ENCODE measurements at places on chromosomes 6 and 20. TPM values are rescaled to one million over a fixed set of nuclear protein-coding genes. Genes with fewer than 3 reads are reported as not detected.

TEAD3 gene
- 0.58 TPM for total RNA-seq

MAP1LC3A gene
- 2.4 TPM for total RNA-seq

MPIG6B gene
- 1.4 TPM for total RNA-seq

DNA sequence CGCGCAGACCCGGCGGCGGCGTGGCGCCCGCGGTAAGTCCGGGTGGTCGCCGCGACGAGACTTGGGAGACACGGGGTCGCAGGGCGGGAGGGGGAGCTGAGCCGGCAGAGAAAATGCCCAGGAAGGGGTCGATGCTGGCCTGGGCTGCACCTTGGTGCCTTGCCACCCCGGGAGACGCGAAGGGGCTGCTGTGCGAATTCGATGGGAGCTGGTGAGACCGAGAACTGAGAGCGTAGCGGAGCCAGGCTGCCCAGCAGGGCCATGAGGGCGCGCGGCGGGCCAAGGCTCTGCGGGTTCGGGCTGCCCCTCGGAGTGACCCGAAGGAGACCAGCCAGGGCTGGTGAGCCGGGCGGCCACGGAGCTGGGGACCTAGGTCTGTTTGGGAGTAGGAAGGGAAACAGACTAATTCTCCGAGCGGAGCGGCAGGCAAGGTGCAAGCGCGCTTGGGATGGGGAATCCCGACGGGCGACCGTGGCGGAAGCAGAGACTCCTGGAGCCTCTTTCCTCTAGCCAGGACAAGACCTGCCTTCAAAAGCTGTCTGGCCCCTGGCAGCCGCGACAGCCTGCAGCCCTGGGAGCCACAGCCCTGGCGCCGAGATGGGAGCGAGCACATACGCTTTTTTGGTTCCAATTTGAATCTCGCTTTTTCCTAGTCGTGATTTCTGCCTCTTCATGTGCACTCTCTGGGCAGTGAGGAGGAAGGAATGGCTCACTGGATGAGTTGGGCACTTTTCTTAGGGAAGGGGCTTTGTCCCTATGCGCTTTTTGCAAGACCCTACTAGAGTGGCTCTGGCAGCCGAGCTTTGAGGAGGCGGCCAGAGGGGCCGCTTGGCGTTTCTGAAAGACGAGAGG is 691 bp downstream of the SYNDIG1 start:
- DNase-seq = no peak

- DNase-seq = no peak
Measured at GRCh38 chr6:133376743-133377142, 135.6 kb downstream of the EYA4 start.

DNA sequence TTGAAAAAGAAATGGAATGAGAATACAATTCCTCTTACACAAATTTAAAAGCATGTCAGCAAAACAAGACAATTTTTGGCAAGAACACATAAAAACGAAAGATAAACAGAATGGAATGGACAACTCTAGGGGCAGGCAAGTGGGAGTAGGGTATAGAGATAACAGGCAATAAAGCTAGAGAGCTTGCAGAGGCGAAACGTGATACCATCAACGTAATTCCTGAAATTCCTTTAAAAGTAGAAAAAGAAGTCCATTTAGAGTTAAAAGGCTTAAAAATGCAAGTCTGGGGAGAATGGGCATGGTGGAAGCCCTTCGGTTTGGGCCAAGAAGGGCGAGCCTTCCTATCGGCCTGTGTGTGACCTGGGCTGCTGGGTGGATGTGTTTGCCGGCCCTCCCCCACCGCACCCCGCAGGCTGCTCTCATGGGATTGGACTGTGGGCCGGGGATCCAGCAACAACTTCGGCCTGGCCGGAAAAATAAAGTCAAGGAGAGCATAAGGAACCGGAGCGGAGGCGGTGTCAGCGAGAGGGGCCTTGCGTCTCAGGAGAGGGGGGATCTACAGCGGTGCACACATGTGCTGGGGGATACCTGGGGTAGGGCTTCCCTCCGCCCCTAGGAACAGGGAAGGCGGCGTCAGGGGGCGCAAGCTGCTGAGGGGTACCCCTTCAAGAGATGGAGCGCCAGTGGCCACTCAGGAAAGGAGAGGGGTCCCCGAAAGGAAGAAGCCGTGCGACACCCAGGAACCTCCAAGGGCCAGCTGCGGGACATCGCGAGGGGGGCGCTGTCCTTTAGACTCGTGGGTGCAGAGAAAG is 4.1 kb downstream of the TMEM239 start:
- DNase-seq = no peak

- no peak for DNase-seq
Measured at GRCh38 chr20:40307997-40308396, 381.0 kb downstream of the MAFB start.

GRCh38 chr6:156916130-156916801 is 139.1 kb downstream of the ARID1B start:
- DNase-seq = no peak

GRCh38 chr6:56570413-56571359 is 72.0 kb downstream of the DST start:
- DNase-seq = no peak
